WERI-Rb-1 (cell line): ENCODE measurements at places on chromosomes 2 and 18.

DNA sequence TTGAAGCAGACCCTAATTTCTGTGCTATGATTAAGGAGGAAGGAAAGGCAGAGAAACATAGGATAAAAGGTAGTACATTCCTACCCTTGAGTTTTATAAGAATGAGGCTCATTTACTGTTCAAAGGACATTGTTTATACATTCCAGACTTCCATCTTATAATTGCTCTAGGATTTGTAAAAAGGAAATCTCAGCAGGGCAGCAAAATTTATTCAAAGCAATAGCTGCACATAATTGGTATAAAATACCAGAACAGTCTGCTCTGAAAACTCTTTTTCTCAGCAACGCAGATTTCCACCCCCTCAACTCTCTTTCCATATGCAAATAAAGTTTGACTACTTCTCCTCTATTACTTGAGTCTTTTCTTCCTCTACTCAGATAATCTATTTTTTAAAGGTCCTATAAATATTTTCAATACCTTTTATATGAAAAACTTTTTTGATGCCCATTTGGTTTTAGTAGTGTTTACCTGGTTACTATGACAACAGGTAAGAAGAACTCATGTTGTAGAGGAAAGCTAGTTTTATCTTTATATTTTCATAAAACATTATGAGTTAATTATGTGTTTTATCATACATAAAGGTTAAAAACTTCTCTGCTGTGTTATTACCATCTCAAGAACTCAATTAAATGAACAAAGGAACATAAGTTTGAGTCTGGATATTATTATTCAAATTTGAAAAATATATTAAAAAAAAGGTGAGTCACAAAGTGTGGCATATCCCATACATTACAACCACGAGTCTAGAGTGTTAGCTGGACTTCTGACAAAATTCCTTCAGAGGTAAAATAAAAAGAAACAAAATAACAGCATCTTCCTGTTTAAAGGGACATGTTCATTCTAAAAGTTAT lies 19.9 kb downstream of the RBMS1 start:
- no peak for DNase-seq

DNA sequence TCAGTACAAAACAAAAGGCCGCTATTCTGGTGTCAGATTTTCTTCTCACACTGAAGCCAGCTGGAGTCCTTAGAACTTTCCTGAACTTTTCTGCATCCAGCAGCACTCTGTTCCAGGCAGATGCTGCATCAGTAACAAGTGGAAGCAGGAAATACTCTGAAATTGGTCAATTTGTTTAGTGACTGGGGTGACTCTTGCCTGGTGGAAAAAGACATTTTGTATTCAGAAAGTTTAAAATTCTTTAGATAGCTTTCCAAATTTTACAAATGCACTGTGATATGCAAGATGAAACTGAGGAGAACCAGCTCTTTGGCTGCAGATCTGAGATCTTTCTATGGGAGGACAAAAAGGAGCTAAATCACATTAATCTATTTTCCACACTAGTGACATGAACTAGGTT lies 385.7 kb downstream of the NRXN1 start:
- no peak for DNase-seq

DNA sequence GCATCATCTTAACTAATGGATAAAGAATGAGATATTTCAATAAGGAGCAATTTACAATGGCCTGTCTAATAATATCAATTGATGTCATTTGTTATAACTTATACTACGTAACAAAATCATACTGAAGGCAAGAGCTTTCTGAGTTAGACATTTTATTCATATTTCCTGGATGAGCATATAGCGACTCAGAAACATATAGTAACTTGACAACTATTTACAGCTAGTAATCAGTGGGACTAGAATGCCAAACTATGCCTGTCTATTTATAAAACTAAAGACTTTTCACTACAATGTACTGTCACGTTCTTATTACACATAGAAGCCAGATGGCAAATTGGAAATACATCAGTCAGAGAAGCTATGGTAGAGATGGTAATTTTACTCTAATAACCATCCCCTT lies 766.2 kb upstream of the TMEFF2 start:
- no peak for DNase-seq

GRCh38 chr2:178397002-178397605 lies 53.9 kb downstream of the PRKRA start:
- DNase-seq = no peak

DNA sequence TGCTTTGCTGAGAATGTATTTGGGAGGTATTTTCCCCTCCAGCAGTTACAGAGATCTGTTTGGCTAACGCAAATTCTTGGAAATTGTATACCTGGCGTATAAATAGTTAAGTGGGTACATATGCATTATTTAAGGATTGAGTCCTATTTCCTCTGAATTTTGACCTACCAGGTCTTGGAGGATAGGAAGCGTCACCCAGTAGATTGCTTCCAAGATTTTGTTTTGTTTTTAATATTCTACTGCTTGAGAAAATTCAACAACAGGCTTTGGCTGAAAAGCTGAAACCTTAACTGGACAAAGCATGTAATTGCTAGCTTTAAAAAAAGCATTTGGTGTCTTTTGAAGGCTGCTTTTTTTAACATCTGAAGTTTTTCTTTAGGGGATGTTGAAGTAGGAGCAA lies 150.1 kb downstream of the WDSUB1 start:
- DNase-seq = no peak

GRCh38 chr2:240472078-240472790 lies 36.8 kb downstream of the GPC1 start:
- no peak for DNase-seq

- DNase-seq = no peak
Measured at GRCh38 chr18:30491815-30492551, 550.6 kb downstream of the DSC3 start.

DNA sequence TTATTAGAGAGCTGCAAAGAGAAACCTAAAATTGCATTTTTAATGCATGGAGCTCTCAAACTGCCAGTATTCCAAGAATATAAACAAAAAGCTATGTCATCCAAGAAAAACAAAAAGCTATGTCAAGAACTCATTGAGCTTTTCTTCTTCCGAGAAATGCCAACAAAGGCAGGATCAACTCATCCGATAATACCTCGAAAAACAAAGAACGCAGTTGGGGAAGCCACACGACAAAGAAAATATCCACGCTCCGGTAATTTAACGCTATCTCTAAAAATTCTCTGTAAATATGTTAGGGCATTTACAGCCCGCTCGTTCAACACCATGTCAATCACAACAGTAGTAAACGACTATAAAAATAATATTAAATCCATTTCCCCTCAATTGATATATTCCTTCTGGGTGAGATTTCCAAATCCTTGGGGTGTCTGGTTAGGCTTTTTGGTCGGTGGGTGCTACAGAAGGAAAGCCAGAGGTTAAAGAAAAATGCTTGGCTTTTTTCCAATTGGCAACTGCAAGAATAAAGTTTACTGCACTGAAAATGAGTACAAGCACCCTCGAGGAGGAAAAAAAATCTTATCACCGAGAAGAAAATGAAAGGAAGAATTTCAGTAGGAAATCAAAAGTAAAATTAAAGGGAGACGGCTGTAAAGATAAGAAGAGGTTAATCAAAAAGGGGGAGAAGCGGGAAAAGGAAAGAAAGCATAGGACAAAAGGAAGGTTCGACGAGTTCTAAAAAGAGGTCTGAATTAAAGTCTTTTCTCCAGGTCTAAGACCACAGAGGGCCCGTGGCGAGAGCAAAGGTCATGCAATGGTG lies 856 bp downstream of the TIA1 start:
- DNase-seq = no peak

- no peak for DNase-seq
Measured at GRCh38 chr2:96131152-96131812, 7.0 kb downstream of the ASTL start.

- DNase-seq = no peak
Measured at GRCh38 chr2:98476192-98476868, 31.7 kb downstream of the INPP4A start.

- no peak for DNase-seq
Measured at GRCh38 chr2:55133467-55134315, 83.4 kb upstream of the RTN4 start.

GRCh38 chr2:831225-831536 lies 119.5 kb upstream of the SNTG2 start:
- no peak for DNase-seq

DNA sequence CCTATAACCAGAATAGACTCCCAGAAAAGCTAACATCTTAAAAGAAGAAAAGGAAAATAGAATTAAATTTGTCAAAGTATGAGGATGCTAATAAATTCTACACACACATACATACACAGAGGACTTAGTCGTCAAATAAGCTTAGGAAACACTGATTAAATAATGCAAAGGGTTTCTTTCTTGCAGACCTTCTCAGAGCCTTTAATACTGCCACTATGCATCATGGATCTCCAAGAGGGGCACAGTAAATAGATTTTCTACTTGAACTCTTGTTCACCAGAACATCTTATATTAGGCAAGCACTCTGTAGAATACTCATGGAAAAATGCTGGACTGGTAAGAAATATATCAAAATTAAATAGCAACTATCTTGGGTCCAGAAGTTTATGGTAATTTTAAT lies 69.4 kb downstream of the ANKRD44 start:
- DNase-seq = no peak

DNA sequence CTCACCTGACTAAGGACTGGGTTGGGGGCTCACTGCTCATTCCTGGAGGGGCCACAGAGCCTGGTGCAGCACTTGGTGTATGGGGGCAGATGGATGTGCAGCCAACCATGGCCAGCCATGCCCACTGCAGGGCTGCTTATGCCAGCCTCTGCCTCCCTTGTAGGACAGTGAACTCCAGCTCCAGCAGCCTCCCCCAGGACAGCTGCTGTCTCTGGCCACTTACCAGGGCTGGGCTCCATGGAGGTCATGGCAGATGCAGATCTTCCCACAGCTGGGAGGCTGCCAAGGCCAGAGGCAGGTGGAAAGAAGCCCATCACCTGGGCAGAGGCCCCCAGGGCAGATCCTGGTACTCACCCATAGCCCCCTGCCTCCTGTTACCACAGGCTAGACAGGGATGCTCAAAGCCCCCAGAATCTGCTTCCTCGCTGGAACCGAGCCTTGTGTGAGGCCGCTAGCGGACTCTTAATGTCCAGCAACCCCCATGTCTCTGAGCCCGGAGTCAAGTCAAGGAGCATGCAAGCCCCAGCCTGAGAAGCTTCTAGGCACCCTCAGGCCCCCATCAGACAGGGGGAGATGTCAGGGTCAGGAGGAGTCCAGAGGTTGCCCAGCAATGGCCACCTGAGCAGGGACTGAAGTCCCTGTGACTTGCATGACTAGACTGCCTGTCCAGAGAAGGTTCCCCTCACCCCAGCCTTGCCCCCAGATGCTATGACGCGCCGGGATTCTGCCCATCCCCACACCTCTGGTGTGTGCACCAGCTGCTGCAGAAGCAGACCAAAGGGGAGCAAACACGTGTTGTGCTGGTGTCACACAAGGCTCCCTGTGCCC lies 123.6 kb downstream of the TWIST2 start:
- DNase-seq = no peak

GRCh38 chr2:191706791-191707190 lies 28.9 kb downstream of the NABP1 start:
- DNase-seq = no peak

DNA sequence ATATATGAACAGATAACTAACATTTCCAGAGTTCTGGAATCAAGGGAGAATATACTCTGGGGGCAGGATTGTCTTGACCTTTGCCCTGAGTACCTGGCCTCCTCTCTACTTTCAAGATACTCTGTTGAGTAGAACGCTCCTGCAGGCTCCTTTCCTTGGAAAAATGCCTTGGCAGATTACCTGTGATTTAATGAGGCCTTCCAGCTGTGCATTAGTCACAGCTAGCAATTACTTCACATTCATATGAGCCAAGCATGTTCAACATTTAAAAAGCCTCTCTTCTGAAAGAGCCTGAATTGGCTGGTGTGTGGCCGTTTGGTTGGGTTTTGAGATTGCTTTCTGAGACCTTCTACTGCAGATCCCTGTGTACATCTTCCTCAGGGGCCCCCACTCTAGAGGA lies 142.2 kb downstream of the PLCL1 start:
- no peak for DNase-seq

GRCh38 chr2:188522517-188522916 lies 230.8 kb downstream of the GULP1 start:
- no peak for DNase-seq

- peak; percentile 75 for DNase-seq
Measured at GRCh38 chr2:216694082-216694825, 1.1 kb downstream of the IGFBP5 start.

GRCh38 chr2:50879457-50879856 lies 152.5 kb downstream of the NRXN1 start:
- DNase-seq = no peak

- DNase-seq = no peak
Measured at GRCh38 chr18:67199993-67200617, 316.4 kb downstream of the DSEL start.

- no peak for DNase-seq
Measured at GRCh38 chr2:159137511-159138241, 148.8 kb downstream of the WDSUB1 start.

DNA sequence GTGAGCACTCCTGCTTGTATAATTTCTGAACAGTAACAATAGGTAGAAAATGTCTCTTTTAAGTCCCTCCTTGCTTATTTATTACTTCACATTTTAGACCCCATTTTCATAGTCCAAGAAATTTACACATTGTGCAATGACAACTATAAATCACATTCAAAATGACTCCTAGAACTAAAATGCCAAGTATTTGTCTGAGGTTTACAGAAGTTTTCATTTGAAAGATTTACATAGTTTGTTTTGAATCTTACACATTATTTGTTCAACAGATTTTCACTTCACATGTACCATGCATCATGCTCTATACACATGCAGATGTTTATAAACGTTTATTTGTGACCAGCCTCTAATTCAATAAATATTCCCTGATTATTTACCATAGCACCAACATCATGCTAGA lies 15.7 kb upstream of the TRIB2 start:
- DNase-seq = no peak

DNA sequence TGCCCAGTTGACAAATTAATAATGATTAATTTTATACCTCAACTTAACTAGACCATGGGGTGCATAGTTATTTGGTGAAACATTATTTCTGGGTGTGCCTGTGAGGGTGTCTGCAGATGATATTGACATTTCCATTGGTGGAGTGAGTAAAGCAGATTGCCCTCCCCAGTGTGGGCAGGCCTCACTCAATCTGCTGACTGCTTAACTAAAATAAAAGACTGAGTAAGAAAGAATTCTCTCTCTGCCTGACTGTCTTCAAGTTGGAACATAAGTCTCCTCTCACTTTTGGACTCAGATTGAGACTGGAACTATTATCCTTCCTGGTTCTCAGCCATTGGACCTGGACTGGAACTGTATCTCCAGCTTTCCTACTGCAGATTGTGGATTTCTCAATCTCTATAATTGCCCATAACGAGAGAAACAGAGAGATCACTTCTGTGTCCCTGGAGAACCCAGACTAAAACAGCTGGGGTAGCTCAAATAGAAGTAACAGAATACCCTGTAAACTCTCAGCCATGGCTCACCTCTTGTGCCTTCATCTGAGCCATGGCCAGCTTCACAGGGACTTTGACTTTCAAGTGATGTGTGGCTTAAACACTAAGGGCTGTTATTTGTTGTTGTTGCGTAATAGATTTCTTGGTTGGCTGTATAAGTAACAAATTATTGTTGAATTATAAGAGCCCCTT lies 575.3 kb upstream of the RAB6C start:
- no peak for DNase-seq
